Suppressor macrophage treated with lipopolysaccharide for 1 hour (primary cell): ENCODE measurements at places on chromosomes 2 and 18.

GRCh38 chr2:21333684-21334083 is 209.9 kb downstream of the TDRD15 start:
- no peak for DNase-seq

GRCh38 chr18:45498287-45498658 is 117.0 kb upstream of the SLC14A2 start:
- peak; percentile 15 for DNase-seq

- no peak for DNase-seq
These were observed 33.1 kb upstream of the EN1 start for GRCh38 chr2:118880501-118880900.

GRCh38 chr2:176449852-176450251 is 180.6 kb downstream of the MTX2 start:
- DNase-seq = no peak

- peak; percentile 87 for DNase-seq
These were observed 158.4 kb downstream of the SETBP1 start for GRCh38 chr18:44838971-44839666.

DNA sequence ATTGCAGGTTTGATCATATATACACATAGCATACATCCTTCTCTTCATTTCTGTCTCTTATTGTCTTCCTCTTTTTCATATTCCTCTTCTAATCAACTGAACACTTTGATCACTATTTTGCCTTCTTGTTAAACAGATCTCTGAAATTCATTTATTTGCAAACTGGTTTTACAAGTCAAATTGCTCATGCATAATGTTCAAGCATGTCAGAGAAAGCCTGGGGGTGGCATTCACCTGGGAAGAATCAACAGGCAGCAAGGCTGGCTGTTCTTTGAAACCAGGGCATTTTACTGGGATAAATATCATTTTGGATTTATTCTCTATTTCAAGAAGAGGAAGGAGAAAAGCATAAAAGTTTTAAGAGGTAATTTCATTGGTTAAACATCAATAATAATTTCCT is 66.9 kb upstream of the LRATD1 start:
- no peak for DNase-seq

DNA sequence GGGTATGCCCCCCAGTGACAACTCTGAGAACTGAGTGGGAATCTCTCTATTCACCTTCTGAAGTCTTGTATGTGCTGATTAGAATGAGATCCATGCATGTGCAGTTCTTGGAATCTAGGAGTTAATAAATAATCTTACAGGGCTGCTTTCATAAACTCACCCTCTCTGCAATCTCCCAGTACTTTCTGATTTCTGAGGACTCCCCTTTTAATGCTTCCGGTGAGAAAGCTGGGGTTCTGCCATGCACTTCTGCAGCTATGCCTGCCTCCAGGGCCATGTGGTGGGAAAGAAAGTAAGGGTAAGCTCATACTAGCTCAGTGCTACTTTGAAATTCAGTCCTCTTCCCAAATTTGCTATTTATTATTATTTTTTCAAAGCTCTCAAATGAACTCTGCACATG is 432.9 kb downstream of the MTX2 start:
- no peak for DNase-seq

DNA sequence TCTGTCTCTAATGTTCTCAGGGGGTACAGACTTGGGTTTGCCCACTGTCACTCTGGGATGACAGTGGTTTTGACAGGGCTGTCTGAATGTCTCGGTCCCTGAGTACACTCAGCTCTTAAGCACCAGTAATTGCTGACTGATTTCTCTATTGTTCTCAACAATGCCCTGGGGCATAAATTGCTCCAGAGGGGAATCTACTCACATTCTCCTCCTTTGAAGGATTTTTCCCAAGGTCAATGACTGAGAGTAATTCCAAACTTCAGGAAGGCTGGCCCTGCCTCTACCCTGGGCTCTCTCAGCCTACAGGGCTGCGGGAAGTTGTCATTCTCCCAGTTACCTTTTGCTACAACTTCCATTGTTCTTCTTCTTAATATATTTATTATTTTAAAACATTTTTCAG is 36.5 kb downstream of the MC2R start:
- no peak for DNase-seq

DNA sequence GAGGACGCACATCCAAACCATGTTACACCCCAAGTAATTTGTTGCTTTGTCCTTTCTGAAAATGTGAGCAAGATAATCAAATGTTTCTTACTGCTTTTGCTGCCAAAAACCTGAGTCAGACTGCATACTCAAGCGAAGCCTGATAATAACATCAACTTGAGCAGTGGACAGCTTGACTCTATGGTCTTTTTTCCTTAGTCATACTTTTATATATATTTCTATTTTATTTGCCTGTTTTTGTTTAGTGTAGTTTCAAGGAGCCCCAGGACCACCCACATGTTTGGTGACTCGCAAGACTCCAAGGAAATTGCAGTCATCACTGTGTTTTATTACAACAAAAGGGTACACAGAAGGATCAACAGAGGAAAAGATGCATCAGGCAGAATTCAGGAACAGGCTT is 688.4 kb upstream of the PIK3C3 start:
- no peak for DNase-seq

DNA sequence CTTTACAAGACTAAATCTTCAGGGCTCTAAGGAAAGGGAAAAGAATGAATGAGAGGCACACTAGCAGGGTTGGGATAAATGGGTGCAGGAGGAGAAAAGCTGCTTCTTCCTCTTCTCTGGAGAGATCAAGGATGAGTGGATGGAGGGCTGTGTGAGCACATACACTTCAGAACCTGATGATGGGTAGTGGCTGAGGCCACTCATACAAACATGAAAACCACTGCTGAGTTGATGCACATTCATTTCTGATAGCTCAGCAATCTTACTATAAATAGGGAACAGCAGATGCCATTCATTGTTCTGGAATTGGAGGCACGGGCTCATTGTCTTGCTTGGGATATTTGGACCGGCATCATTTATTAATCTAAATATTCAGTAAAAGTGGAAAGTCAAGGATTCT is 152.4 kb upstream of the KCTD1 start:
- no peak for DNase-seq

- DNase-seq = no peak
These were observed 58.3 kb downstream of the BCL11A start for GRCh38 chr2:60495041-60495625.

- no peak for DNase-seq
These were observed 158.5 kb downstream of the FTCDNL1 start for GRCh38 chr2:199692489-199692888.

DNA sequence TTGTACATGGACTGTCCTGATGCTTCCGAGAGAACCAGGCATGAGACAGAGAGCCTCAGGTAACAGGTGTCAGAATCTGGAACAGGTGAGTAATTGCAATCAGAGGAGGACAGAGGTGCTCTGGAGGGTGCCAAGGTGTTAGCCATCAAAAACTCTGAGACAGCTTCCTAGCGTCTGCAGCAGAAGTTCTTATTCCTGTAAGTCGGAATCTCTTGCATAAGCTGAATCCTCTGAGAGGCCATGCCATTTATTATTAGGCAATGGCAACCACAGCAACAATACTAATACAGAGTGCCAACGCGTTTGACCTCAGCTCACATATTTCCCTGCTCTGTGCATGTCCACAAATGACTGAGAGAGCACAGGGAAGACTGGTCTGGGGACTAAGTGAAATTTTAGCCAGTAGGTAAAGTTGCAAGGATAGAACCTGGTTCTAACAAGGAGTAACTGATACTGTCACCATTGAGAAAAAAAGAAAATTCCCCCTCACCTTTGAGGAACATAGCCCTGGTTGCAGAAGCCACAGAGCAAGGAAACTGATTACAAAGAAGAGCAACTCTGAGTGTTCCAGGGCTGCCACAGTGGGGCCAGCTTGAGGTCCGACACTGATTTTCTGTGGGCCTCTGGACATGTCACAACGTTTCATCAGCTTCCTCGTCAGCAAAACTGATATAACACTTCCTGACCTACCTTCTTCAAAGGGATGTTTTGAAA is 55.1 kb upstream of the ACSL3 start:
- peak; percentile 81 for DNase-seq

- peak; percentile 21 for DNase-seq
These were observed 6.5 kb downstream of the GLS start for GRCh38 chr2:190887089-190887488.

- DNase-seq = no peak
These were observed 65.9 kb downstream of the MTHFD2 start for GRCh38 chr2:74264281-74264680.

GRCh38 chr2:7572450-7572849 is 655.2 kb downstream of the RNF144A start:
- no peak for DNase-seq

- DNase-seq = no peak
These were observed 43.1 kb upstream of the TGFA start for GRCh38 chr2:70596739-70597138.

DNA sequence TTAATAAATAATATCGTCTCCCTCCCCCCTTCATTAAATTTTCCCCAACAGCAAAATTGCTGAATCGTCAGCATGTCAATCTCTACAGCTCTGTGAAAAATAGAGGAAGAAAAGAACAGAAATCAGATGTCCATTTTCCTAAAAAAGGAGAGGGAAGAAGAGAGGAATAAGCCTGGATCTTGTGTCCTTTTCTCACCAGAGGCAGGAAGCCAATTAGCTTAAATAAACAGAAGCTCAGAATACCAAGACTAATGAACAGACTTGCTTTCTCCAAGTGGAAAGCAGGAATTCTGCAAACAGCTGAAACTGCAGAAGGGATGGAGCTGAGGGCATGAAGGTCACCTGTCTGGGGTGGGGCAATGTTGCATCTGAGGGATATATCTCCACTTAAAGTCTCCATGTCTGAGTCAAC is 265.7 kb downstream of the CCDC85A start:
- DNase-seq = no peak

GRCh38 chr18:13471198-13471845 is 252.8 kb downstream of the LDLRAD4 start:
- DNase-seq = peak; percentile 42

- no peak for DNase-seq
These were observed 106.5 kb upstream of the HS6ST1 start for GRCh38 chr2:128425216-128425615.
